ENCODE measurements at places on chromosomes 1 and 21.
A peak's percentile ranks its signal among the peaks of the same experiment; 100 is the strongest.

- no peak for DNase-seq
These were observed 68.9 kb downstream of the SLC5A9 start for GRCh38 chr1:48291421-48291820.

DNA sequence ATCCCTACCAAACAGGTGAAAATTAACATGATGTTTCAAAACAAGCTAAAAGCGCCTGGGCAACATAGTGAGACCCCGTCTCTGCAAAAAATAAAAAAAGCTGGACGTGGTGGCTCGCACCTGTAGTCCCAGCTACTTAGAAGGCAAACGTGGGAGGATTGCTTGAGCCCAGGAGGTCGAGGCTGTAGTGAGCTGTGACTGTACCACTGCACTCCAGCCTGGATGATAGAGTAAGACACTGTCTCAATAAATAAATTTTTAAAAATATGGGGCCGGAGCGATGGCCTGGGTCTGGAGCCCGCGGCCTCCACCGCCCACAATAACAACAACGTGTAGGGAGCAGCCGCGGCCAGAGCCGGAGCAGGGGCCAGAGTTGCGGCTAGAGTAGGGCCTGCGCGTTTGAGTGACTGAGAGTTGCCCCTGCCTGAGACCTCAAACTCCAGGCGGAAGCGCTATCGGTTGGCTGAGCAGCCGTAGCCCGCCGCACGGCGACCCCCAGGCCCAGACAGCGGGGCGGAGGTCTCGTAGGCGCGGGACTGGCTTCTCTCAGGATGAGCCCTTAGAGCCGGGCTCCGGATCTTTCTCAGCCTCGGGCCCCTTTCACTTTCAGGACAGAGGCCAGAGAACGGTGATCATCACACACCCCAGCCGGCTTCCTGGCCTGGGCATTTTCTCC, 41.4 kb downstream of the ZMYM1 start:
- no peak for DNase-seq

DNA sequence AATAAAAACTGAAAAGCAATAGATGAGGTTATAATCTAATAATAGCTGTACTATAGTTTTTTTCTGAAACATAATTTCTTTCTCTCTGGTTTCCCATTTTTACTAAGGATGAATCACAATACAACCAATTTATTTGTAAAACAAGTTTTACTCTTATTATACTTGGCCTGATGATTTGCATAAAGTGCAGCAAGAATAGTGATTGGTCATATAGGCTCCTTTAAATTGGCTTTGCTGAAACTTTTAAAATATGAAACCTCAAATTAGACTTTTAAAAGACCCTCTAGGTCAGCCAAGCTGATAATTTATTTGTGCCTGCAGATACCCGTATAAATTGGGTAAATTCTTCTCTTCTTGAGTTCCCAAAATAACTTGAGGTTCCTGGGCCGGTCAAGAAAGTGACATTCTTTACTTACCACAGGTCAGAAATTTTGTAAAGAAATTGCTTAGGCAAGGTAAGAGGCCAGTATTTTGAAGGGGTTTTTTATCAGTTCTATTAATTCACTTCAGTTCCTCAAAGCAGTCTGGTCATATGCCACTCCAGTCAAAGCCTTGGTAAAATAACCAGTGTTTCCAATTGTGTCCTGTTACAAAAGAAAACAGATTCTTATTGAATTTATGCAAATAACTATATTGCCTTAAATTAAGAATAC, 76.1 kb downstream of the C21orf91 start:
- DNase-seq, result no peak

- no peak for DNase-seq
These were observed 60.5 kb upstream of the IGSF21 start for GRCh38 chr1:18047122-18047521.

DNA sequence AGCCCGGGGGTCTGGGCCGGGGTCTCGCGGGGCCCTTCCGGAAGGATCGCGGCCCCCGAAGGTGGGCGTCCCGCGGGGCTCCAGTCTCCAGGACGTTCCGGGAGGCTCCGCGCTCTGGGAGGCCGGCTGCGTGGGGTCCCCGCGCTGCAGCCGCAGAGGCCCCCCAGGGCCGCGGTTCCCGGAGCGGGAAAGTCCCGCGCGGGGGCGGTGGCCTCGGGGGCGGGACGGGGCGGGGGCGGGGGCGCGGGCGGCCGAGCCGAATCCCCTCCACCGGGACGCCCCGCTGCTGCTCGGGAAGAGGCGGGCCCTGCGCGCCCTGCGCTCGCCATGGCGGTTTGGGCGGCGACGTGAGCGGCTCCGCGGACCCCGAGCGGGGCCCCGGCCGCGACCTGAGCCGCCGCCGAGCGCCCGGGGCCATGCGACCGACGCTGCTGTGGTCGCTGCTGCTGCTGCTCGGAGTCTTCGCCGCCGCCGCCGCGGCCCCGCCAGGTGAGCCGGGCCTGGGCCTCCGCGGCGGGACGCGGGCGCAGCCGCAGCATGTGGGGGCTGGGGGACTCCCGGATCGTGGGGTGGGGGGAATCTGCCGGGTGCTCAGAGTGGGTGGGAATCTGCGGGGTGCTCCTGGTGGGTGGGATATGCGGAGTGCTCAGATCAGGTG, at the start of gene IFNGR2:
Gene IFNGR2, plus strand, starts transcription at position 286 of the 658 bp plus-strand sequence. Its CDS starts 131 bp downstream, at position 417.
- DNase-seq, result peak; percentile 85

- DNase-seq, result no peak
These were observed 8.1 kb upstream of the NTNG1 start for GRCh38 chr1:107132780-107133179.

- no peak for DNase-seq
These were observed 14.3 kb downstream of the GPR137B start for GRCh38 chr1:236156512-236157208.

GRCh38 chr21:28725396-28725795, 267.3 kb downstream of the LTN1 start:
- no peak for DNase-seq

GRCh38 chr1:198656500-198656932, 17.7 kb downstream of the PTPRC start:
- DNase-seq, result peak; percentile 75

- DNase-seq, result no peak
These were observed 113.5 kb downstream of the MAP3K21 start for GRCh38 chr1:233440951-233441401.

GRCh38 chr21:36073181-36073580, 3.4 kb downstream of the CBR1 start:
- DNase-seq, result no peak

DNA sequence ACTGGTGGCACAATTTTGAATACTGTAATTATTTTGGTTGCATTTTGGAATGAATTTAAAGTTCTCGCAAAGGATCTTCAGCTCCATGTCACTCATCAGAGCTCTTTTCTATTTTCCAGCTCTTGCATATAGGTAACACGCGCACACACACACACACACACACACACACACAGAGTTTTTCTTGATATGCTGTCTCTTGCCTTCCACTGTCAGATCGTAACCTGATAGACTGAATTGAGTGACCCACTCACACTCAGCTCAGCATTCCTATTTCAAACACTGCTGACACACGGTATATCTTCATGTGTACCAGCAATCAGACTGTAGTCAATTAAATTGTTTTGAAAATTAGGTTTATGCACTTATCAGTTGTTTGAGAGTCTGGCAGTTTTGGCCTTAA, 214.1 kb downstream of the PBX1 start:
- DNase-seq, result no peak

- no peak for DNase-seq
These were observed 26.3 kb downstream of the RAB7B start for GRCh38 chr1:205976708-205977401.

- no peak for DNase-seq
These were observed 4.6 kb downstream of the DMRTA2 start for GRCh38 chr1:50418600-50419109.

DNA sequence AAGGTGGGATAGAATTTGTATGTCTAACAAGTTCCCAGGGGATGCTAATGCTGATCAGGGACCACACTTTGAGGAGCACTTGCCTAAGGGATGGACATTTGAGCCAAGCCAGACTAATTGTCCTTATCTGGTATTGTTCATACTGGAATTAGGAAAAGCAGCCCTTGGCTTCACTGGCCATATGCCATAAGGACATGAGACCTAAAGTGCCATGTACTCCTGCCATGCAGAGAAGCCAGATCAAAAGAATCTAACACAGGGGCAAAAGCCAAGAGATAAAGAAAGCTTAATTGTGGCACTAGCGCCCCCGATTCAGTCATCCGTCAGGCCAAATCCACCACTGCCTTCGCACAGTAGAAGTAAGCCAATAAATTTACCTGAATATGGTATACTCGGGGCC, 45.7 kb downstream of the RNF11 start:
- DNase-seq, result no peak

DNA sequence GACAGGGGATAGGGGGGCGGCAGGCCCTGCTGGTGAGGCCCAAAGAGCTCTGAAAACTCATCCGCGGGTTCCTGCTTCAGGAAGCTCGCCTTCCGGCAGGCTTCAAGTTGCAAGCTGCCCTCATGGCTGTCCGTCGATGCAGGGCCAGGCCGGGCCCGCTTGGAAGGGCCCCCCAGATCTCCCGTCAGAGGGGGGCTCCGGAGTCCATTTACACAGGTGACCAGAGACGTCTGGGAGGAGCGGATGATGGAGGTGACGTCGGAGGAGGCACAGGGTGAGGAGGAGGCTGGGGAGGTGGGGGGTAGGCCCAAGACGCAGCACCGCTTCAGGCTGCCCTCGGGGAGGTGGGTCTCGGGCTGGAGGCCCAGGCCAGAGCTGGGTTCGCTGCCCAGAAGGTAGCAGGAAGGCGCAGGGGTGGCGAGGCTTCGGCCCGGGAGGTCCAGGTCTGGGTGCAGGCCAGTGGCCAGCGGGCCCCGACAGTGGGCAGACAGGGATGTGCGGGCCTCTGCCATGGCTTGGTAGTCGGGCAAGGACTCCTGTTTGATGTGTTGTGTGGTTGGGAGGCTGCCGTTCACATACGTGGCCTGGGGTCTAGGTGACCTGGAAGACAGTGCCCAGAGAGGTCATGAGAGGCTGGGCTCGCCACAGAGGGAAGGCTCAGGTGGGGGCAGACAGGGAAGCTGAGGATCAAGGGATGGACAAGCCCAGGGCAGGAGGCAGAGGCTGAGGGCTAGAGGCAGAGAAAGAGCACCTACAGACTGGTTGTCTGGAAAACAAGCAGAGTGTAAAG, 135.4 kb downstream of the DMRTB1 start:
- peak; percentile 60 for DNase-seq

- DNase-seq, result no peak
These were observed 219.0 kb upstream of the SPAG17 start for GRCh38 chr1:118404024-118404423.

GRCh38 chr1:195738966-195739650, 869.1 kb downstream of the KCNT2 start:
- no peak for DNase-seq

DNA sequence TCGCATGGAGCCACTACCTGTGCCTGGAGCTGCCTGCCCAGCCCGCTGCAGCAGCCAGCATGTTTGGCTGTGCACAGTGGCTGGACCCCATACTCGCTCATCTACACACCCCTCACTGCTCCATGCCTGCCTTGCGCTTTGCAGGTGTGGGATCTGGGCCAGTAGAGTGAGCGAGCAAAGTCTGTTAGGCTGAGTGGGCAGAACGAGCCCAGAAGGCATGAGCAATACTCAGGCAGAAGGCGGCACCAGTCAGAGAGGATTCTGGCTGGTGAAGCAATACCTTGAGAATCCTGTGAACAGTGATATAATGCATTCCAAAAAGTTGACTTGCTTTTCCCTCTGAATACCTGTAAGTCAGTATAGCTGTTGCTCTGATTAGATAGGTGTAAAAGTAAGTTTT, 816.4 kb downstream of the KCNT2 start:
- no peak for DNase-seq

DNA sequence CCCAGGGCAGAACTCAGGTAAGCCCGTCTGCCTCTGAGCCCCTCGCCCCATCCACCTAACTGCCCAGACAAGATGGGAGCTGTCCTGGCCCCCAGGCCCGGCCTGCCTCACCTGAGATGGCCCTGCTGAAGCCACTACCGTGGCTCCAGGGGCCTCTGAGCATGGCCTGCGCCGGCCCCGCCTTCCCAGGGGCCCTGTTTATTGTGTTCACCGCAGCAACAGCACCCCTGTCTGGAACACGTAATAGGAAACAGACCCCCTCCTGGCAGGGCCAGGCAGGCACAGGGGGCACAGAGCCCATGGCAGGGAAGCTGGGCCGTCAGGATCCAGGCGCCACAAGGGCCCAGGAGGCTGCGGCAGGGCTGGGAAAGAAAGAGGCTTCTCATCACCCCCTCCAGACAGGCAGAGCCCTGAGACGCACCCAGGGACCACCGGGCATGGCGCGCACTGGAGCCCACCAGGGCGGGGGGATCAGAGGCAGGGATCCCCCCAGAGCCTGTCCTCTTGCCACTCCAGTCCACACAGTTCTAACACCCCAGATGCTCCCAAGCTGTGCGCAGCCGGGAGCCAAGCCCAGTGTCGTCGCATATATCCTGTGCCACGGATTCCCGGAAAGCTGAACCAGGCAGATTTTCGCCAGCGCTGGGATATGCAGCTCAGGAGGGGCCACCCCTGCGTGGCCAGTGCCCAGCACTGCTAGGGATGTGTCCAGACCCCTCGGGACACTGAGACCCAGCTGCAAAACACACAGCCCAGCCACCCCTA, 62.6 kb downstream of the ARHGEF16 start:
- DNase-seq, result no peak

- DNase-seq, result no peak
These were observed 15.4 kb upstream of the EPS15 start for GRCh38 chr1:51534447-51534846.

- DNase-seq, result no peak
These were observed 71.1 kb downstream of the NPHP4 start for GRCh38 chr1:5921129-5921528.

- DNase-seq, result no peak
These were observed 42.1 kb upstream of the CFHR3 start for GRCh38 chr1:196732526-196732925.

DNA sequence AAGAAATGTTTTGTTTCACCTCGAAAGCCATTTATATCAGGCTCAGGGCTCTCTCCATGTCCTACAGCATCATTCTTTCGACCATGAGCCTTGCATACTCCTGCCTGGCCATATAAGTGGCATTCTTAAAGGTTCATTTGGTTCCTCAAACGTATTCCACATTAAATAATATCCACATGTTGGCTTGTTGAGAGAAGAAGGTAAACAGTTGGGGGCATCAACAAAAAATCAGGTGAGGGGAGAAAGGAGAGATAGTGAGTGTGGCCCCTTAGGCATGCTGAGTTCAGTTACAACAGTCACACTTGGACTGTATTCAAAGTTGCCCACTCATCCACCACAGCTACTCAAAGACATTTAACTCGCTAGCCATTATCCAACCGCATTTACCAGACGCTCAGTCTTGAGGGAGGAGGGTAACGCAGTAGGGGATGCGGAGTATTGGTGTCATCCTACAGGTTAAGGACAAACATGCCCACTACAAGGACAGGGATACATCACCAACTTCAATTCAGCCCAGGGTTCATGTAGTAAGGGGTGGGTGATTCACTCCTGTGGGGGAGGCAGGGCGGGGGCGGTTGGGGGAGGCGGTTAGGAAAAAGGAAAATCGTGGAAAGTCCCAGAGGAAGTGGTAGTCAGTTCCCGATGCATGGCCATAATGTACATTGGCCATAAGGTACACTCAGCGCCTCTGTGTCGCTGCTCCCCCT, 1.4 kb downstream of the ZNF697 start:
- no peak for DNase-seq

- no peak for DNase-seq
These were observed 2.3 kb downstream of the PLA2G2F start for GRCh38 chr1:20141466-20141865.
